ENCODE measurements at places on chromosomes 2 and 18.
A peak's percentile ranks its signal among the peaks of the same experiment; 100 is the strongest.

DNA sequence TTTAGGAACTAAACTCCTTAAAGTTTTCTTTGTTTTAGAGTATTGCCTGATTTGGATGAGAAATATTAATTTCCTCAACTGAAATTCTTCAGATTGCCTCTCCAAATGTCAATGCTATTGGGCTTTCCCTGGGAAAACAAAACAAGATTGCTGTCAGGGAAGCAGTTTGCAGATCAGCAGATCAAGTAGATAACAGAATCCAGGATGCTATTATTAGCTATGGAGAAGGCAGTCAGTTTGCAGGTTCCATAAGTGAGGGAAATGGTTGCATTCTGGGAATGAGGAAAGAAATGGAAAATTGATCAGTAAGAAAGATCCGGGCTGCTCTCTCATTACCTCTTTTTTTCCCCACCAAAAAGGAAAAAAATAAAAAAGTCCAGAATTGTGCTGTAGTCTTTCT, 11.0 kb downstream of the LINC00305 start:
- no peak for DNase-seq

DNA sequence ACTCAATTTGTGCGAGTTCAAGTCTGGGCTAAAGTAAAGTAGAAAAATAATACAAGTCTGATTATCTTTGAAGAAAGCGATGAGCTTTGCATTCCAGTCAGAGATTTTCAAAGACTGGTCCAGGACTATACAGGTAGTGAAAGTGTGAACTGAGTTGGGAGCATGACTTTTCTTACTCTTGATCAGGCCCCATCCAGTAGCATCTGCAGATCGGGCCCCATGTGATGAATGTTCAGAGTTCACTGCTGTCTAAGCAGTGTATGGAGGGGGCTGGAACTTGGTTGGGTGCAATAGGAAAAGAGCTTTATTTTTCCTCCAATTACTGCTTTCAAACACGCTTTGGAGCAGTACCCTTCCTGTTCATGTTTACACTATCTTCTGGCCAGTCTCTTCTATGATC, 747.4 kb upstream of the ID2 start:
- no peak for DNase-seq

DNA sequence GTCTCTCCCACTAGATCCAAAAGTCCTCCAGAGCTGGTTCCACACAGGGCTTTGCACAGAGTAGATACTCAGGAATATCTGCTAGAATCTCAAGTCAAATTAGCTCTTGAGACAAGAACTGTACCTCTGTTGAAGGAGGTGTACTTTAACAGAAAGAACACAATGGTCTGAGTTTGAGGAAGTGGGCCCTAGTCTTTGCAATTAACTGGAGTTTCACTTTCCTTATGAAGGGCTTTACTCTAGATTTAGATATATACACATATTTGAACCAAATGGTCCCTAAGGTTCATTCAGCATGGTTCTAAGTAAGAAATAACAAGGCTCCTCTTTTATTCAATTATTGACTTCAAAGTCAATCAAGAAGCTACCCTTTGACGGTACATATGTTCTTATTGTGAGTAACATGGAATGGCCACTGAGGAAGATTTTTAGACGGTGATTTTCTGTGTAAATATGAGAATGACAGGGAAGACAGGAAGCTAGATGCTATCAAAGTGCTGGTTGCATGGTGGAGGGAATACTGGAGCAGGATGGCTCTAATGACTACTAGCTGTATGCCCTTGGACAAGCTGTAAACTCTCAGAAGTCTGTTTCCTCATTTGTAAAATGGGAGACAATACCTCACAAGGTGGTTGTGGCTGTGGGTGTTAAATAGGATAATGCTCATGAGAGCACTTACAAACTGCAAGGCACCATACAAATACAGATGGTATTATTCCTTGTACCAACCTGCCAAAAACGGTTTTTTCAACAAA, 73.5 kb upstream of the SERTAD2 start:
- no peak for DNase-seq

GRCh38 chr18:78731016-78731397, 248.6 kb upstream of the SALL3 start:
- DNase-seq = no peak

DNA sequence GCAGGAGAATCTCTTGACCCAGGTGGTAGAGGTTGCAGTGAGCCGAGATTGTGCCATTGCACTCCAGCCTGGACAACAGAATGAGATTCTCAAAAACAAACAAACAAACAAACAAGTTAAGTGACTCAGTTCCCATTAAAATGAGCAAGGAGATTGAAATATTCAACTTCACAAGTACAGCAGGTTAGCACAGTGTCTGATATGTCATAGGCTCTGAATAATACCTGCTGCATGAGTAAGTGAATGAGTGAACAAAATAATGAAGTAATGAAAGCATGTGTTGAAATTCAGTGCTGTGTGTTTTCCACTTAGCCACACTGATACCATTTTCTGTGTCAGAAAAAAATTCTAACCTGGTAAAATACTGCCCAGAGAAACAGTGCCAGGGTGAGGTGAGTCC, 41.9 kb upstream of the SETBP1 start:
- no peak for DNase-seq

GRCh38 chr2:227464851-227465250, 7.1 kb upstream of the AGFG1 start:
- no peak for DNase-seq

GRCh38 chr2:199660167-199660566, 190.8 kb downstream of the FTCDNL1 start:
- DNase-seq = no peak

DNA sequence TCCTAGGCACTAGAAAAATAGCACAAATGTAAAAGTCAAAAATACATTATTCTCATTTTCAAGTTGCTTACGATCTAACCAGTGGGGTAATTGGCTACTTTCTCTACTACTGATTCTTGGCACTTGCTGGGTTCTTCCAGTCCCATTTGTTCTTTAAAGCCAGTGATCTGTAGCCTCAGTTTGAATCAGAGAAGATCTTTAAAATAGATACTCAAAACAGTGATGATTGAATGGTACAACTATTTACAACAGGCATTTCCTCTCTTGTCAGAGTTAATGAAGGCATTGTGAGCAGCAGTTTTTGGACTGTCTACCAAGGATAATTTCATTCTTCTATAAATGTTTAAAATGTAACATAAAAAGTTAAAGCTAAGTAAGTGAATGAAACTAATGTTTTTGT, 128.3 kb upstream of the FSIP2 start:
- DNase-seq = no peak

DNA sequence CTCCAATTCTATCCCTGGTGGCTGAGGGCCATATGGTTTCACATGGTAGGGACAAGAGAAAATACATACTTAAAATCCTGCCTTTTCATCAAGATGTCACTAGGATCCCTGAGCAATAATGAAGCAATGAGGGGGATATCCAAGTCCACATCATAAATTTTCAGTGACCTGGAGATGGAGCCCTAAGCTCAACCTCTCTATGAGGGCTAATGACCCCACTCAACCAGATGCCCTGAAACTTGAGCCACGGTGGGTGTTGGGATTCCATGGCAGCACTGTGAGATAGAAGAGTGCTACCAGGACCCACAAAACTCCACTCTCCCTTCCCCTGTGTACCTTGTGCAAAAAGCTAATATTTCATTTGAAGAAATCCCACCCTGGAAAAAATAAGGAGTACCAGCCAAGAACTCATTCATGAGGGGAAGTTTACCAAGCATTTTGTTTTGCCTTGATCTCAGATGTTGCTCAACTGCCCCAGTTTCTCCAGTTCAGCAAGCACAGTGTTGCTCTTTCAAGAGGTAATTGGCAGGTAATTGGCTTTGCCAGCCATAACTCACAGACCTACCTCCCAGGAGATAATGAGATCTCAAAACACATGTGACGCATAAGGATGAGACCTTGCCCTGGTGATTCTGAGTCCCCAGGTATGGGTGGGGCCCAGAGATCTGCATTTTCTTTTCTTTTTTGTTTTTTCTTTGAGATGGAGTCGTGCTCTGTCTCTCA, 51.0 kb upstream of the TTC39C start:
- peak; percentile 18 for DNase-seq

GRCh38 chr2:128370468-128371247, 52.0 kb upstream of the HS6ST1 start:
- no peak for DNase-seq

DNA sequence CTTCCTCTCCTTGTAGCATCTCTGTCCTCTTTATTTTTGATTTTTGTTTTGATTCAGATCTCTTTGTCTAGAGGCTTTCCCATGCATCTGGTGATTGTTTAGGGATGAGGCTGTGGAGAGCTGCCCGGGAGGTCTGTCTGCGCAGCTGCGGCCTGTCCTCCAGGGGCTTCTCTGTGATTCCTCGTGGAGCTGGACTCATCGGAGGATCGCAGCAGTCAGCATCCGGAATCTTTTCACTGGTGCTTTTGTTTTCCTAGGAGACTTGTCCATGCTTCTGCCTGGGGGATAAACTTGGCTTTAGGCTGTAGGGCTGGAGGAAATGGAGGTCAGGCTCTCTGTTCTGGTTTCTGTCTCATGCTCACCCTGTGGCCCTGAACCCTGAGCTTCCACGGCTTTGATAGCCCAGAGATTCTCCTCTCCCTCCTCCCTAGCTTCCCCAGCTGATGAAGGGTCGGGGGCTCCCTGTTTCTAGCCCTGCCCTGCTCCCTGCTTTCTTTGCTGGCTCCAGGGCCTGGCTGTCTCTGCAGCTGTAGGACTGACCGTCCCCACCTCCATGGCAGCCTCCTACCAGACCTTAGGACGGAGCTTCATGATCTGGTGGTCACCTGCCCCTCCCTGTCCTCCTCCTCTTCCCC, 35.5 kb downstream of the ZNF532 start:
- DNase-seq = peak; percentile 25

All from fibroblast of mammary gland (primary cell).